A549 treated with Mapracorat at 1 μM for 4 hours (cell line): ENCODE measurements at places on chromosomes 4 and X. TPM values are rescaled to one million over a fixed set of nuclear protein-coding genes. Genes with fewer than 3 reads are reported as not detected.

PNMA6F gene
- total RNA-seq: not detected in 5 replicates

CT45A2 gene
- not detected in 5 replicates for total RNA-seq

GUCY1B1 gene
- 0.07 to 0.36 TPM (median 0.21 TPM) in 5 replicates for total RNA-seq

NUDT6 gene
- total RNA-seq: 6.5 to 8.6 TPM (median 7.1 TPM) in 5 replicates

TECRL gene
- total RNA-seq: not detected in 5 replicates

TEX13D gene
- not detected in 5 replicates for total RNA-seq
